ENCODE measurements at places on chromosomes 3 and 15.

DNA sequence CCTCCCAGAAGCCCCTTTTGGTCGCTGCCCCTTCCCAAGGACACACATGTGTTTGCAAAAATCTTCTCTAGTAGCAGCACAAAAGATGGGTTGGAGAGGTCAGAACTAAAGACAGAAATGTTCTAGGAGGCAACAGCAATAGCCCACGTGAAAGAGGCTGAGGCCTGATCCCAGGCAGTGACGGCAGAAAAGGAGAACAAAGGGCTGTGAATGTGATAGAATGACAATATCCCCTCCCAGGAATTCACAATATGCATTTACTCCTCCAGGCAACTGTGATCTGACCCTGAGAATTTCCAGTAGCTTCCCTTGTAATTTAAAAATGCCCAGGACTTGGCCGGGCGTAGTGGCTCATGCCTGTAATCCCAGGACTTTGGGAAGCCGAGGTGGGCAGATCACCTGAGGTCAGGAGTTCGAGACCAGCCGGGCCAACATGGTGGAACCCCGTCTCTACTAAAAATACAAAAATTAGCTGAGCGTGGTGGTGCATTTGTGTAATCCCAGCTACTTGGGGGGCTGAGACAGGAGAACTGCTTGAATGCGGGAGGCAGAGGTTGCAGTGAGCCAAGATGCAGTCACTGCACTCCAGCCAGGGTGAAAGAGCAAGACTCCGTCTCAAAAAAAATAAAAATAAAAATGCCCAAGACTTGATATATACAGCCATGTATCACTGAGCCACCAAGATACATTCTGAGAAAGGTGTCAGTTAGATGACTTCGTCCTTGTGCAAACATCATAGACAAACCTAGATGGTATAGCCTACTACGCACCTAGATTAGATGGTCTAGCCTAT is 43.6 kb upstream of the PIAS1 start:
- no peak for DNase-seq

DNA sequence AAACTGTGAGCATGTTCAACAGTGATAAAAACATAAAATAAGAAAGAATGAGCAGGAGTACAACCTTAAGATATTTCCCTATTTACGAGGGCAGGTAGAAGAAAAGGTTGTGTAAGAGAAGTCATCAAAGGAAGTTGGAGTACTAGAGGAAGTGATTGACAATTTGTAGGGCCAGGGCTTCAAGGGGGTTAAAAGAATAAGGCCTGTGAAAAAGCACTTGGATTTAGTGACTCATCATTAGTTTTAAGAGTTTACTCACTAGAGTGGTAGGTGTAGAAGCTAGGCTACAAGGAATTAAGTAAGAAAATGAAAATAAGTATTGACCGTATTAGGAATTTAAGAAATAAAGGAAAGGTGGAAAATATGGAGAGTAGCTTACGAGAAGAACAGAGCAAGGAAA is 23.6 kb downstream of the KCNMB3 start:
- DNase-seq: no peak

GRCh38 chr3:47715928-47716327 is 65.8 kb downstream of the SMARCC1 start:
- DNase-seq: no peak

GRCh38 chr3:79326642-79327041 is 441.2 kb downstream of the ROBO1 start:
- no peak for DNase-seq

DNA sequence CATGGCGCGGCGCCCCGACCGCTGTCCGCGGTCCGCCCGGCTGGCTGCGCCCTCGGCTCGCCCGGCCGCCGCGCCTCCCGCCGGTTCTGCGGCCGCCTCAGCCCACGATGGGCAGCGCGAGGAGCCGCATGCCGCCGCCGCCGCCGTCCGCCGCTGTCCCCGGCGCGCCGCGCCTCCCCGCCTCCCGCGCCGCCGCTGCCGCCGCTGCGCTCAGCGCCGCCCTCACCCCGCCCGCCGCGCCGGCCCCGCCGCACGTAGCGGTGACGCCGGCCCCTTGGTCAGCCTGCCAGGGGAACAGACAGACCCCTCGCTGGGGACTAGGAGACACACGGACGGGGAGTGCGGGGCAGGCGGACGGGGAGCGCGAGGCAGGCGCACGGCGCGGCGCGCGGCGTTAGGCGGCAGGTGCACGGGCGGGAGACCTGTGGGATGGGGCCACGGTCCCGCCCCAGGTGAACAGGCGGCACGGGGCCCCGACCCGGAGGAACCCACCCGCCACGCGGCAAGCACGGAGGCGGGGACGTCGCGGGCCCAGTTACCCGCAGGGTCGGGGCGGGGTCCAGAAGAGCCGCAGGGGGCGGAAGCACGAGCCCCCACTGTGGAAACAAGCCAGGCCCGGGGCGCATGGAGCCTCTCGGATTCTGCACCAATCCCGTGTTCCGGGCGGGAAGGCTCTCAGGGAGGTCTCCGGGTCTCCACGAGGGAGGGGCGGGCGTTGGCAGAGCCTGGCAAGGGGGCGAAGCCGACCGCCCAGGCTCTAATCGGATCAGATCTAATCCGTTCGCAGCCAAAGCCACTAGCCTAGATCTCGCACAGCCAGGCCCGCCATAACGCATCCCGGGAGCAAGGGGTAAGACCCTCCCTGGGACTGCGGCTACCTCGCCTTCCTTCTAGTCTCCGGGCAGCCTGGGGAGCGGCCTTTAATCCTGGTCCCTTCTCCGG is at the start of gene CSPG5:
CSPG5 (minus strand) TSS at position 175 of the 942 bp plus-strand sequence; CDS start at position 3, 172 bp downstream.
- DNase-seq: peak; percentile 16

DNA sequence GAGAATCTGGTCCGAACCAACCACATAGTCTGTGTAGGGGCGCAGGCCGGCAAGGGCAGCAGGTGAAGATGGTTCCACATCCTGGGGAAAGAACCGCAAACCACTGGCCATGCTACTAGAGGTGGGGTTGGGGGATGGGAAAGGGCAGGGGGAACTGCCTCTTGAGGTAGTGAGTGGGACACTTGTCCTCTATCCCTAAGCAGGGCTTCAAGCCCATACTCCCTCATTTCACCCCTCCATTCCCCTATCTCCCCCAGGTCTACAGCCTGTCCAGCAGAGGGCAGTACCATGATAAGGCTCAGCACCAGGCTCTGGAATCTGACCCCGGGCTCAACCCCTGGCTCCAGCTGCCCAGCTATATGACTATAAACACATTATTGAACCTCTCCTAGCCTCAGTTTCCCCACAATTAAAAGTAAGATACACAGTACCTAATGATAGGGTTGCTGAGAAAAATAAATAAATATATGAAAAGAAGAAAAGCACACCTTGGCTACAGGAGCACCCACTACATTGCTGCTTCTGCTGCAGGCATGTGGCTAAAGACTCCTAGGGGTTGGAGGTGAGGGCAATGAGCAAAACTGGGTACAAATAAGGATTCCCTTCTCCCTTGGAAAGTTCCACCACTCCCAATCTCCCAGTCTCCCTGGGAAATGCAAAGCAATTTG is 6.3 kb downstream of the GORASP1 start:
- DNase-seq: no peak

DNA sequence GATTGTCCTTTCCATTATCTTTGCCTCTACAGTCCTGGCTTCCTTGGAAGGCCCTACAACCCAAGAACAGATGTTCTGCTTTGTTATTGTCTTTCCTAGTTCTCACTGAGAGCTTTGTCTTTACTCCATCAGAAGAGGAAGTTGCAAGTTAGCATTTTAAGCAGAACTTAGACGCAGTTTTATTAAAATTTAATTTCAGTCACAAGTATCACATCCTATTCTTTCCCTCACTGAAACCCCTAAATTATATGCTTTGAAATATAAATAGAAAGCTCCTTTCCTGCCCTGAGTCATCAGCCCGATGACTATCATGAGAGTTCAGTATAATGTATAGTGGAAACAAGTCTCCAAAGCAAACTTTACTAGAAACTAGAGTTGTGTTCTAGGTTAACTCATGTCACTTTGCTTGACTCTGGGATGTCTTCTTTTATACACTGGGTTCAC is 291.2 kb upstream of the RBMS3 start:
- DNase-seq: no peak

DNA sequence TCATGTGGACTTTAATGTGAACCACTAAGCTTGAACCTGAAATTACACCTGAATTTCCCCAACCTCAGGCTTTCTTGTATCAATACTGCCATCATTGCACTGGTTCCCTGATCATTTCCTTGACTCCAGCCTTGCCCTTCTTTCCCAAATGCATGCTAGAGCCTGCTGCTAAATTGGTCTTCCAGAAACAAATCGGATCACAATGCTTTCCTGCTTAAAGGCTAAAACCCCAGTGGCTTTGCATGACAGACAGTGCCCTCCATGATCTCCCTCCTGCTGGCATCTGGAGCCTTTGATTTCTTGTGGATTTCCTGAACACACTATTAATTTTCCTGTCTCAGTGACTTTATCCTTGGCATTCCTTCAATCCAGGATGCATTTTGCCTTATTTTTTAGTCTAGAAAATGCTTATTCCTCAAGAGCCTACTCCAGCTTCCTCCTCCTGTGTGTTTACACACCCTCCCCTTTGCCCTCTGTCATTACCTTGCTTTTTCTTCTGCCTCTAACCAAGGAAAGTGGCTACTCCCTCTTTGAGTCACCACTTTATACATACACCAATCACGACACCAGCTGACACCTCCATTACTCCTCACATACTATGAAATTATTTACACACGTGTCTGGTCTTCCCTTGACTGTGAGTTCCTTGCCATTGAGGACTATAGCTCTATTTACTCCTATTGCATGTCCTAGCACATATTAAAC is 214.6 kb downstream of the KCNAB1 start:
- no peak for DNase-seq

- no peak for DNase-seq
These were observed 87.3 kb downstream of the SMAD6 start for GRCh38 chr15:66789029-66790025.

- no peak for DNase-seq
These were observed 665.2 kb downstream of the DIPK2A start for GRCh38 chr3:144636833-144637232.

DNA sequence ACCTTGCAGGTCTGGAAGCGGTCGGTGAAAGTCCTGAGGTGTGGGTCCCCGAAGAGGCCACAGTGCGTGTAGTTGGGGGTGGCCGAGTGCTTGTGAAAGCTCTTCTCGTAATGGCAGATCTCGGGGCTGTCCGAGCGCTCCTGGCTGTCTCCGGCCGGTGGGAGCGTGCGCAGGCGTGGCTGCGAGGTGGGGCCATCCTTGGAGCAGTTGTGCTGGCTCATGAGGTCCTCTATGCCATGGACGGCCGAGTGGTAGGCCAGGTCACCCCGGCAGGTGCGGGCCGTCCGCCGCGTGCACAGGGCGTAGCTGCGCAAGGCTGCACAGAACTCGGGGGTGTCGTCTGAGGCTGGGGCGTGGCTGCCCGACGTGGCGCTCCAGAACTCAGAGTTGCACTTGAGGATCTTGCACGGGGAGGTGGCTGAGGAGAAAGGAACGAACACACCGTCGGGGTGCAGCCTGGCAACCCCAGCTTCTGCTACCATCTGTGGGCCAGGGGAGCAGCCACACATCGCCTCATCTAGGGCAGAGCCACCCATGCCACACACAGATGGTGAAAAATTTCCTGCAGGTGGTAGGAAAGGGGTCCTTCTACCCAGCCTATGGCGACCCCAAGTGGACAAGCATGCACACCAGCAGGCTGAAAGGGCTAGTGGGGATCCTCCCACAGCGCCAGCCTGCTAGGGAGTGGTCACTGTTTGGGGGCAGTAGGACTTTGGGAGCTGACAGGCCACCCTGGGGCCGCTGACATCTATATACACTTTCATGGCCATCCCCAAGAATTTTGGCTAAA is 36.7 kb downstream of the RGMA start:
- DNase-seq: no peak

GRCh38 chr3:54999159-54999558 is 71.3 kb upstream of the LRTM1 start:
- no peak for DNase-seq

DNA sequence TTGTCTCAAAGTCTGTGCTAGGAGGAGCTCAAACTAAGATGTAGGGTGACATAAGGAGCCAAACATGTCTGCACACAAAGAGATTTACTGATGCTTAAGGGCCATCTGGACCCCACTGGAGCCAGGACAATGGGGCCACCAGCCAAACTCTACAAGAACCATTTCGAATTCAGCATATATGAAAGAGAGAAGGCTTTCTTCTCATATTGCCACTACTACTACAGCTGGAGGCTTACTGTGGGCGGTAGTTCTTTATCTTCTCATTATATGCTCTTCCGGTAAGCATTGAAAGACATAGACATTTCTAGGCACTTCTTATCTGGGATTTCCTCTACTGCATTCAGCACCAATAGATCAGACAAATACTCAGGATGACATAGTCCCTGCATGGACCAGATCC is 404.4 kb upstream of the PROK2 start:
- DNase-seq: no peak

GRCh38 chr15:59833366-59833765 is 144.2 kb upstream of the BNIP2 start:
- DNase-seq: no peak
